ENCODE measurements at places on chromosomes 4 and X. TPM values are rescaled to one million over a fixed set of nuclear protein-coding genes. Genes with fewer than 3 reads are reported as not detected.
A peak's percentile ranks its signal among the peaks of the same experiment; 100 is the strongest.

Gene NWD2
- not detected for total RNA-seq

Gene CD40LG
- total RNA-seq: 2.3 TPM

Gene SLC10A4
- not detected for total RNA-seq

Gene RNF150
- 0.08 TPM for total RNA-seq

Gene NKX3-2
- total RNA-seq: not detected

Gene FGF5
- not detected for total RNA-seq

Gene FAM9C
- not detected for total RNA-seq

Gene NXF2
- total RNA-seq: not detected

DNA sequence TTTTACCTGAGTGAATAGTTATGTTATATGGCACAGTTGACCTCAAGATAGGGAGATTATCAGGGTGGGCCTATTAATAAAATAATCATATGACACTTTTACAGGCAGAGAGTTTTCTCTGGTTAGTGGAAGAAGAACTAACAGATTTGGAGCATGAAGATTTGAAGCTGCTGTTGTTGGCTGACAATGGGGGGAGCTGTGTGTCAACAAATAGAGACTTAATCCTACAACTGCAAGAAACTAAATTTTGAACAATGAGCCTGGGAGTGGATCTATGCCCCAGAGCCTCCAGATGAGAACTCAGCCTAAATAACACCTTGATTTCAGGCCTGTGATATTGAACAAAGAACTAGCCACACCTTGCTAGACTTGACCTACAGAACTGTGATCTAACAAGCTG lies 7.2 kb upstream of the CCSER1 start:
- no peak overlapping the region for H3K27ac ChIP-seq
- H3K36me3 ChIP-seq: no peaks in the 10 kb centered on the region
- H3K27me3 ChIP-seq: peaks cover 12% of the 10 kb centered on the region
- no peaks in the 10 kb centered on the region for H3K4me1 ChIP-seq
- DNase-seq: no peak

DNA sequence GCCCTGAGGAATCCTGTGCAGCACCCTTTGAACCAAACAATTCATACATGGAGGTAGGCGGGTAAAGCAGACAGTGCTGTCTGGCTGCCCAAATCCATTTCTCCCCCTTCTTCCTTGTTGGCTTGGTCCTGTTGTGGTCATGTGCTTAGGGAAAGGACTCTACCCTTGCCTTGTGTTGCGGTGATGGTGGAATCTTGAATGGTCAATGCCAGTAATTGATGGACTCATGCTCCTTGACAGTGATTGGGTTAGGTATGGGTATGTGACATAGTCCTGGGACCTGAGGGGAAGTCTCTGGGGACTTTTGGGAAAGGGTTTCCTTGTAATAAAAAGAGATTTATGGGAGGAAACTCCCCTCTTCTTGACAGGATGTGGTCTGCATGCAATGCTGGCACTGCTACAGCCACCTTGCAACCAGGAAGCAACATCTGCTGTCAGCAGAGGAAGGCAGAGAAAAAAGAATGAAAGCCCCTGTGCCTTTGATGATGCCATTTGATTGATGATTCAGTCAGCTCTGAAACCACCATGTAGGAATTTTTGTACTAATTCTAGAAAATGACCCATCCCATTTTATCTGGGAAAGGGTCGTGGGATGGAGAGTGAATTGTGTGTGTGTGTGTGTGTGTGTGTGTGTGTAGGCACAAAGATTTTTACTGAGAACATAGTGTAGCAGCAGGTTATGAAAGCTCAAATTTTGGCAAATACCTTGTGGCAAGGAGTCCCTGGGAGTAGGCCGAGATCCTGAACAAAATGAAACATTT lies 30.0 kb upstream of the HUWE1 start:
- peak overlapping the region; percentile 85 for H3K4me3 ChIP-seq
- H3K4me1 ChIP-seq: peaks cover 40% of the 10 kb centered on the region
- peaks cover 11% of the 10 kb centered on the region for H3K36me3 ChIP-seq
- DNase-seq: peak; percentile 44
- no peaks in the 10 kb centered on the region for H3K27me3 ChIP-seq

GRCh38 chr4:177349191-177349590 lies 39.5 kb downstream of the NEIL3 start:
- DNase-seq: no peak
- H3K27me3 ChIP-seq: no peaks in the 10 kb centered on the region
- H3K27ac ChIP-seq: no peak overlapping the region
- no peak overlapping the region for H3K4me3 ChIP-seq
- peaks cover 39% of the 10 kb centered on the region for H3K36me3 ChIP-seq
- H3K4me1 ChIP-seq: no peaks in the 10 kb centered on the region

GRCh38 chrX:22032506-22032905 lies 381 bp downstream of the PHEX start:
- peaks cover 28% of the 10 kb centered on the region for H3K4me1 ChIP-seq
- peak overlapping the region; percentile 78 for H3K27ac ChIP-seq
- peak overlapping the region; percentile 57 for H3K4me3 ChIP-seq
- peaks cover 3% of the 10 kb centered on the region for H3K36me3 ChIP-seq

GRCh38 chr4:122662701-122663100 lies 41.8 kb upstream of the IL21 start:
- peaks cover 22% of the 10 kb centered on the region for H3K27me3 ChIP-seq
- H3K4me1 ChIP-seq: peaks cover 42% of the 10 kb centered on the region
- no peak for DNase-seq
- no peaks in the 10 kb centered on the region for H3K36me3 ChIP-seq

DNA sequence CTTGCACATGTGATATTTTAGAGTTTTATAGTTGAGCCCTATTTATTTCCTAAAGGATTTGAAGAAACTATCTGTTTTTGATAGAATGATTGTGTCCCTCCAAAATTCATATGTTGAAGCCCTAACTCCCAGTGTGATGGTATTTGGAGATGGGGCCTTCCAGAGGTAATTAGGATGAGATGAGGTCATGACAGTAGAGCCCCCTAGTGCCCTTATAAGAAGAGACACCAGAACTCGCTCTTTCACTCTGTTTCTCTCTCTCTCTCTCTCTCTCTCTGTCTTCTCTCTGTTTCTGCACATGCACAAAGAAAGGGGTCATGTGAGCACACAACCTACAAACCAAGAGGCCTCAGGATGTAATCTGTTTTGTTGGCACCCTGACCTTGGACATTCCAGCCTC lies 921.9 kb upstream of the DIAPH2 start:
- no peak overlapping the region for H3K4me3 ChIP-seq
- no peak overlapping the region for H3K27ac ChIP-seq
- no peak for DNase-seq
- no peaks in the 10 kb centered on the region for H3K27me3 ChIP-seq
- no peaks in the 10 kb centered on the region for H3K4me1 ChIP-seq
- no peaks in the 10 kb centered on the region for H3K36me3 ChIP-seq

DNA sequence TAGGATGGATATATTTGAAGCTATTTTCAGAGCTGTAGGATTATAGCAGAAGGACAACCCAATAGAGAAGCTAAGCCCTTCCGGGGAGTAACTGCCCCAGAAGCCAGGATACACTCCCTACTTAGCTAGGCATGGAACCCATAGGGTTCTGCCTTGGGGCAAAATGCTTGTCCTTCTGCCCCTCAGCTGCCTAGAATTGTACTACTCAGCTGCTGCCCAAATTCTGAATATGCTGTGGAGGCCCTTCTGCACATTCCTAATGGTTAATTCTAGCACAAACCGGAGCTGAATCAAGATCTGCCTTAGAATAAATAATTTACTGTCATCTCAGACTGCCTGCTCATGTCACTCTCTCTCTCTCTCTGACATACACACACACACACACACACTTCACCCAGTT lies 297.7 kb upstream of the VCX3A start:
- no peak overlapping the region for H3K27ac ChIP-seq
- no peak overlapping the region for H3K4me3 ChIP-seq
- no peaks in the 10 kb centered on the region for H3K4me1 ChIP-seq
- no peaks in the 10 kb centered on the region for H3K36me3 ChIP-seq
- no peak for DNase-seq

DNA sequence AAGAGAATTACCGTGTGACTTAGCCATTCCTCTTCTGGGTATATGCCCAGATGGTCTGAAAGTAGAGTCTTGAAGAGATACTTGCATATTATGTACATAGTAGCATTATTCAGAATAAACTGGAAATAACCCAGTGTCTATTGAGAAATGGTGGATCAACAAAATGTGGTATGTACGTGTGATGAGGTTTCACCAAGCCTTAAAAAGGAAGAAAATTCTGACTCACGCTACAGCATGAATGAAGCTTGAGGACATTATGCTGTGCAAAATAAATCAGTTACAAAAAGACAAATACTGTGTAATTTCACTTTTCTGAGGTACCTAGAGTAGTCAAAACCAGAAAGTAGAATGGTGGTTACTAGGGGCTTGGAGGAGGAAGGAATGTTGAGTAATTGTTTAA lies 37.3 kb downstream of the GBA3 start:
- H3K36me3 ChIP-seq: no peaks in the 10 kb centered on the region
- no peaks in the 10 kb centered on the region for H3K4me1 ChIP-seq
- DNase-seq: no peak
- peaks cover 16% of the 10 kb centered on the region for H3K27me3 ChIP-seq

DNA sequence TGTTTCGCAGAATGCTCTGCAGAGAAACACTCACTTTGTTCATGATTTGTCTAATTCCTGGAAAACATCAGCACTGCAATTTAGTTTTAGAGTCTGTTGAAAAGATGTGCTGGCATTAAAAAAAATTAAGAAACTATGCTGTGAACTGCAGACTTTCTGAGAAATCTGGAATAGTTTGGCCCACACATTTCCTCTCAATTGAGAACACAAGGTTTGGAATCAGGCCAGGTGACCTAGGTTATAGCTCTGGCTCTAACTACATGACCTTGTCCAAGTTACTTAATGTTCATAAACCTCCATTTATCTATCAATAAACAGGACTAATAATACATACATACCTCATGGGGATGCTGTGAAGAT lies 61.4 kb upstream of the ENPEP start:
- no peaks in the 10 kb centered on the region for H3K36me3 ChIP-seq
- H3K4me1 ChIP-seq: no peaks in the 10 kb centered on the region
- H3K4me3 ChIP-seq: no peak overlapping the region
- no peak for DNase-seq

- H3K4me3 ChIP-seq: no peak overlapping the region
- no peak overlapping the region for H3K27ac ChIP-seq
- H3K4me1 ChIP-seq: peaks cover 29% of the 10 kb centered on the region
- H3K27me3 ChIP-seq: no peaks in the 10 kb centered on the region
Observed at GRCh38 chr4:148344941-148345340, 97.3 kb downstream of the NR3C2 start.

DNA sequence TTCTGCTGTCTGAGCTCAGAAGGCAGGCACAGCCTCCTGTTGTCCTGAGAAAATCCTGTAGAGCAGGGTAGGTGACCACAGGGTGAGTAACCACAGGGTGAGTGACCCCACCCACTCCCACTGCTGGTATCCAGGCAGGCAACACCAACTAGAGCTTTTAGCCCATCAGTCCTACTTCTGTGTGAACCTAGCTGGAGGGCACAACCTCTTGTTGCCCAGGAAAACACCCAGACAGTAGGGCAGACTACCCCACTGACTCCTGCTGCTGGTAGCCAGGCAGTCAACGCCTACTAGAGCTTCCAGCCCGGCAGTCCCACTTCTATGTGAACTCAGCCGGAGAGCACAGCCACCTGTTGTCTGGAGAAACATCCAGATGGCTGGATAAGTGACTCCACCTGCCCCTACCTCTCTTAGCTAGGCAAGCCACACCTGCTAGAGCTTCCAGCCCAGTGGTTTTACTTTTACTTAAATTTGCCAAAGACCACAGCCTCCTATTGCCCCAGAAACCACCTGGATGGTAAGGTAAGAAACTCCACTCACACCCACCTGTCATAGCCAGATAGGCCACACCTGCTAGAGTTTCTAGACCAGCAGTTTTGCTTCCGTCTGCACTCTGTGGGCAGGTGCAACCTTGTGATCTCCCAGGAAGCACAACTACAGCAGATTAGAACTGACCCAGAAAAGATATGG lies 371.6 kb downstream of the INPP4B start:
- no peaks in the 10 kb centered on the region for H3K36me3 ChIP-seq
- no peaks in the 10 kb centered on the region for H3K27me3 ChIP-seq
- H3K4me3 ChIP-seq: no peak overlapping the region
- H3K4me1 ChIP-seq: peaks cover 6% of the 10 kb centered on the region
- H3K27ac ChIP-seq: no peak overlapping the region

- no peak overlapping the region for H3K4me3 ChIP-seq
- no peak for DNase-seq
- H3K4me1 ChIP-seq: no peaks in the 10 kb centered on the region
- no peak overlapping the region for H3K27ac ChIP-seq
Observed at GRCh38 chrX:147376601-147377422, 534.9 kb upstream of the FMR1 start.

Measured in activated naive CD8-positive, alpha-beta T cell treated with anti-CD3 and anti-CD28 coated beads for 36 hours (primary cell).